Activated naive CD8-positive, alpha-beta T cell treated with anti-CD3 and anti-CD28 coated beads, Interleukin-2, amount 10 ng/mL, durations not matched to agents 7 days and 5 days (primary cell): ENCODE measurements at places on chromosomes 12 and 14. TPM values are rescaled to one million over a fixed set of nuclear protein-coding genes. Genes with fewer than 3 reads are reported as not detected.

PPFIA2 gene
- not detected for total RNA-seq

OR6C76 gene
- total RNA-seq, result not detected

KCNK13 gene
- total RNA-seq, result 0.19 TPM

PTPRB gene
- not detected for total RNA-seq

FZD10 gene
- not detected for total RNA-seq

DTX1 gene
- 0.57 TPM for total RNA-seq

C12orf54 gene
- total RNA-seq, result not detected

FOXN4 gene
- not detected for total RNA-seq

PLEKHA5 gene
- total RNA-seq, result 5.5 TPM

TPPP2 gene
- not detected for total RNA-seq

PXN gene
- 89.0 TPM for total RNA-seq

PTPRR gene
- not detected for total RNA-seq

KCNA5 gene
- not detected for total RNA-seq

SERPINA1 gene
- total RNA-seq, result 0.20 TPM

DGLUCY gene
- total RNA-seq, result 136 TPM

ACRBP gene
- 8.0 TPM for total RNA-seq

OR4L1 gene
- not detected for total RNA-seq

ACIN1 gene
- 212 TPM for total RNA-seq

GLTP gene
- total RNA-seq, result 20.2 TPM

AKAP3 gene
- 3.8 TPM for total RNA-seq

IRF9 gene
- 252 TPM for total RNA-seq

RAD51AP1 gene
- total RNA-seq, result 44.6 TPM

FICD gene
- 6.9 TPM for total RNA-seq

ATP2A2 gene
- total RNA-seq, result 100.0 TPM

RD3L gene
- total RNA-seq, result not detected

OR10P1 gene
- total RNA-seq, result not detected

APAF1 gene
- total RNA-seq, result 32.0 TPM

PRORP gene
- 27.8 TPM for total RNA-seq

TAS2R13 gene
- 1.0 TPM for total RNA-seq

KRT85 gene
- total RNA-seq, result not detected

REP15 gene
- not detected for total RNA-seq

RNFT2 gene
- total RNA-seq, result 11.4 TPM

SIRT4 gene
- 2.6 TPM for total RNA-seq

GPX2 gene
- not detected for total RNA-seq

OVCH1 gene
- not detected for total RNA-seq

CSRP2 gene
- total RNA-seq, result 0.42 TPM

ABCD2 gene
- 30.8 TPM for total RNA-seq

TEX22 gene
- total RNA-seq, result 6.9 TPM

IL31 gene
- total RNA-seq, result not detected

SERPINA9 gene
- total RNA-seq, result not detected

SP1 gene
- 88.7 TPM for total RNA-seq

SMCO2 gene
- total RNA-seq, result not detected

OR11G2 gene
- total RNA-seq, result not detected

ISCU gene
- 86.8 TPM for total RNA-seq

EIF2B2 gene
- 35.4 TPM for total RNA-seq

BDKRB1 gene
- total RNA-seq, result not detected

ITGA5 gene
- 84.5 TPM for total RNA-seq

SLC38A4 gene
- not detected for total RNA-seq

DLGAP5 gene
- total RNA-seq, result 79.7 TPM

EXD2 gene
- 8.3 TPM for total RNA-seq

NUMB gene
- total RNA-seq, result 47.5 TPM

TMTC1 gene
- total RNA-seq, result not detected

PTPN21 gene
- total RNA-seq, result not detected

KCNC2 gene
- not detected for total RNA-seq
